Posterior vena cava (tissue), 2 donors: ENCODE measurements at places on chromosomes 5 and 9. TPM values are rescaled to one million over a fixed set of nuclear protein-coding genes. Genes with fewer than 3 reads are reported as not detected.

GRCh38 chr5:39599721-39600431 is 175.1 kb upstream of the DAB2 start:
- DNase-seq = no peak

DNA sequence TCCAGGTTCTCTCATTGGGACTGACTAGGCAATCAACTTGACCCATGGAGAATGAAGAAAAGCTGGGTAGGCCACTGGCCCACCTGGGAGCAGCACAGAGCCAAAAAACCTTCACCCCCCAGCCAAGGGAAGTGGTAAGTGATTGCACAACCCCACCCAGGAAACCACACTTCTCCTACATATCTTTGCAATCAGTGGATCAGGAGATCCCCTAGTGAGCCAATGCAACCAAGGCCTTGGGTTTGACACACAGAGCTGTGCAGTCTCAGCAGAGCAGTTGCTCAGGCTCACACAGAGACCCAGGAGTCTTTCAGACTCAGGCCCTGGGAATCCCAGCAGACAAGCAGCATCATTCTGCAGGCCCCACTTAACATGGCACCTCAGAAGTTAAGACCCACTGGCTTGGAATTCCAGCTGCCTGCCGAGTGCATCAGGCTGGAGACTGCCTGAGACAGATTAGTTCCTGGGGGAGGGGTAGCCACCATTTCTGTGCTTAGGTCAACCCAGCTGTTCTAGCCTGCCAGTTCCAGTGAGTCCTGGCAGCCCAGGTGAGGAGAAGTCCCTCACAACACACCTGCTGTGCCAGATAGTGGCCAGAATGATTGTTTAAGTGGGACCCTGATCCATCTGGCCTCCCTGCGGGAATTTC is 136.4 kb downstream of the SAXO1 start:
- no peak for DNase-seq

- no peak for DNase-seq
Measured at GRCh38 chr5:91028499-91028956, 354.6 kb downstream of the ARRDC3 start.

GRCh38 chr9:95075700-95076099 is 241.8 kb downstream of the FANCC start:
- no peak for DNase-seq

DNA sequence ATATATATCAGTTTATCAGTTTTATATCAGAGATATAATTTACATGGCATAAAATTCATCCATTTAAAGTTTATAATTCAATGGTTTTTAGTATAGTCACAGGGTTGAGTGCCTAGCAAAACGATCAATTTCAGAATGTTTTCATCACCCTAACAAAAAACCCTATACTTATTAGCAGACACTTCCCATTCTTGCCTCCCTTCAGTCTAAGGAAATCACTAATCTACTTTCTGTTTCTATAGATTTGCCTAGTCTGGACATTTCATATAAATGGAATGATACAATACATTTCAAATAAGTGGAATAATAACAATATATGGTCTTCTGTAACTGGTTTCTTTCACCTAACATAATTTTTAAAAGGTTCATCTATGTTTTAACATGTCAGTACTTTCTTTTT is 9.6 kb upstream of the LNPEP start:
- no peak for DNase-seq

- no peak for DNase-seq
Measured at GRCh38 chr5:33291216-33292000, 149.4 kb upstream of the TARS1 start.

DNA sequence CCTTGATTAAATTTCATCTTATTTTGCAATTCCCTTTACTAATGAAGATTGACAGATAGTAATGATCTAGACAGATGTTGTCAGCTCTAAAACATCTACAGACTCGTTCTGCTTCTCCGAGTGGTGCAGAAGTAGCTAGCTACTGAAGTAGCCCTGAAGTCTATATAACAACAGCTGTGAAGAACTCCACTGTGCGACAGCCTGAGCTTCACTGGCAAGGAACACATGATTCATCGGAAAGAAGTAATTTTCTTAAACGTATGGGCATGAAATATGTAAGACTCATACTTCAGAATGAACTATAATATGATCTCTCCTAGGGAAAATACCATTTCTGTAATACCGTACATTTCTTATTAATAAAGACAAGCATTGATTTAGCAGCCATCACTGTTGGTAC is 96.2 kb downstream of the TRPM3 start:
- no peak for DNase-seq

DNA sequence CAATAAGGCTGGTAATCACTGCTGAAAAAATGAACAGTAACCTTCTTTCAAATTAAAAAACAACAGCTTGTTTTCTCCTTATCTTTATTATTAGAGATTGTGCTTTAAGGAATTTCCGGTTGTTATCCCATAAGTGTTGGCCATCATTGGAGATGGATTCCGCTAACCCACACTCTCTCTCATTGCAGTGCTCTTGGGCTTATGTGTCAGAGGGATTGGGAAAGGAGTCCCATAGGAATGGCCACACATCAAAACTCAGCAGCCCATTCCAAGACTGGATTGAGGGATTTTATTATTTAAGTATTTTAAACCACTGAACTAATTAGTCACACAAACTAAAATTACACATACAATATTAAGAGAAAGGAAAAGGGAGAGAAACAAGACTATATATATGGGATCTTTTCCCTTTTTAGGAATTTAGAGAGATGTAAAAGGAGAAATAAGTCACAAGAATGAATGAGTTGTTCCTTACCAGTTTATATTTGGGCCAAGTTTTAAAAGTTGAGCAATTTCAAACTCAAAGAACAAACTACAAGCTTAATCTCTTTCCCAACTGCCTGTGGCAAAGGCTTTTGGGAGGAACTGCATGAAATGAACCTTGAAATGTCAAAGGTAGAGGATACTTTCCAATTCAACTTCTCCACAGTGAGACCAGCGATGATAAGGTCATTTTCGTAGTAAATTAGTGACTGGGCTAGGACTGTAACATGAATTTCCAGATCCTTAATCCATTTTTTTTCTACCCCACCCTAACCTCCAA is 2.4 kb downstream of the SPINK6 start:
- no peak for DNase-seq

The SLC6A7 gene
- total RNA-seq = 0.14 TPM

The SV2C gene
- 0.05 TPM for total RNA-seq

The PCDHGB4 gene
- total RNA-seq = 4.8 TPM

The ERGIC1 gene
- 169 TPM for total RNA-seq

GRCh38 chr5:114789773-114790402 is 379.8 kb downstream of the TRIM36 start:
- no peak for DNase-seq

The OSMR gene
- total RNA-seq = 149 TPM
